ENCODE measurements at places on chromosomes 7 and 10.

DNA sequence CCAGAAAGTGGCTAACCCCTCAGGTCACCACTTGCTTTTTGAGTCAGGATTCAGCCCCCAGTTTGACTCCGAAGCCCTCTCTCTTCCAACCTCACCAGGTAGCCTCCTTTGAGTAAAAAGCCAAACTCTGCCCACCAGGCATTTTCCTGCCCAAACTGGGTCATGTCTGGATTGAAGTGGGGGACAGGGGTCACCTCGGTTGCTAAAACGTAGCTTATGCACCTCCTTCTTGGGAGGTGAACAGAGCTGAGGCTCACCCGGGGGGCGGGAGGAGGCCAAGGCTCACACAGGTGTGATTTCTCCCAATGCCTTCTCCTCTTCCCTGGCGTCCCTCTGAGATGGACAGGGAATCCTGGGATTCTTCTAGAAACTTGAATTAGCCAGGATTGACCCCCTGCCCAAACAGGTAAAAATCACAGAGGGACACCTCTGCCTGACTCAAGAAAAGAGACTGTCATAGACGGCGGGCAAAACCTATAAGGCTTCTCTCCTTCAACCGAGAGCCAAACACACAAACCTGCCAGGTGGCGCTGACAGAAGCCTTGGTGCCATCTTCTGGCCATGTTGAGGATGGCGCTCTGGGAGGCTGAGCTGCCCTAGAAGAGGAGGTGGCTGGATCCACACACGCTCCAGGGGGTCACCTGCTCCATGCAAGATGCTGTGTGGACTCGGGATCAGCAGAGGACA, 51.6 kb downstream of the PRLHR start:
- DNase-seq = no peak

- DNase-seq = no peak
These were observed 130.5 kb upstream of the CDK13 start for GRCh38 chr7:39819514-39819913.

DNA sequence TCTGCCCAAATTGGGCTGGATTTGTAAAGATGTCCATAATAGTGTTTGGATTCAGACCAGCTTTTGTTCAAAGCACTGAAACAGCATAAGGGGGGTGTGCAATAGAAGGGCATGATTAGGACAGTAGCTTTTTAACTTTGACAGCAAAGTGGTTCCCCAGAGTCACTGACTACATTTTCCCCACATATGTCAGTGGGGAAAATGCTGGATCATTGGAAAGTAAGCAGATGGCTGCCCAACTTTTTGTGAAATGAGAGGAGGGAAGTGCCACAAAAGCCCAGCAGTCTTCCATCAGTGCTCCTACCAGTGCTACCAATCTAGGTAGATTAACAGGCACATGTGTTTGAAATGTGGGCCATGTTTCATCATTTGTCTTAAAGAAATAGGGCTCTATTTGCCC, 162.8 kb downstream of the FZD1 start:
- no peak for DNase-seq

DNA sequence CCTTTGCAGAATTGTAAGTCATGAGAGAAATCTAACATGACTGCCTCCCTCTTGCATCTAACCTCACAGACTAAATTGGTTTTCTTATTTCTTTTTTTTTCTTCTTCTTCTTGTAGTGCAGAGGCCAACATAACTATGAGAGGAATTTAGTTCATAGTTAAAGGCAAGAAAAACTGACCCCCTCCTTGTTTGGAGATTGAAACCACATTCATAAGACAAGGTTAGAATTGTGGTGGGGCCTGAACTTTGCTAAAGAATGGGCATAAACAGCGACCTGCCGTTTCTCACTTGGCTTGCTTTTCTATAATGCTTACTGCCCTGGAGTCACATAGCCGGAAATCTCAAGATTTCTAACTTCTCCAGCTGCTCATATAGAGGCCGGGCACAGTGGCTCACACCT, 2.4 kb upstream of the POLM start:
- no peak for DNase-seq

GRCh38 chr10:14366760-14367159, 36.0 kb upstream of the FRMD4A start:
- DNase-seq = no peak

GRCh38 chr10:44805466-44806210, 105.5 kb upstream of the TMEM72 start:
- DNase-seq = no peak

GRCh38 chr10:62588116-62588515, 213.9 kb downstream of the ZNF365 start:
- no peak for DNase-seq

- no peak for DNase-seq
These were observed 16.5 kb upstream of the GPR37 start for GRCh38 chr7:124781907-124782734.

GRCh38 chr10:100998183-100998990, 1.2 kb upstream of the LZTS2 start:
- peak; percentile 90 for DNase-seq

DNA sequence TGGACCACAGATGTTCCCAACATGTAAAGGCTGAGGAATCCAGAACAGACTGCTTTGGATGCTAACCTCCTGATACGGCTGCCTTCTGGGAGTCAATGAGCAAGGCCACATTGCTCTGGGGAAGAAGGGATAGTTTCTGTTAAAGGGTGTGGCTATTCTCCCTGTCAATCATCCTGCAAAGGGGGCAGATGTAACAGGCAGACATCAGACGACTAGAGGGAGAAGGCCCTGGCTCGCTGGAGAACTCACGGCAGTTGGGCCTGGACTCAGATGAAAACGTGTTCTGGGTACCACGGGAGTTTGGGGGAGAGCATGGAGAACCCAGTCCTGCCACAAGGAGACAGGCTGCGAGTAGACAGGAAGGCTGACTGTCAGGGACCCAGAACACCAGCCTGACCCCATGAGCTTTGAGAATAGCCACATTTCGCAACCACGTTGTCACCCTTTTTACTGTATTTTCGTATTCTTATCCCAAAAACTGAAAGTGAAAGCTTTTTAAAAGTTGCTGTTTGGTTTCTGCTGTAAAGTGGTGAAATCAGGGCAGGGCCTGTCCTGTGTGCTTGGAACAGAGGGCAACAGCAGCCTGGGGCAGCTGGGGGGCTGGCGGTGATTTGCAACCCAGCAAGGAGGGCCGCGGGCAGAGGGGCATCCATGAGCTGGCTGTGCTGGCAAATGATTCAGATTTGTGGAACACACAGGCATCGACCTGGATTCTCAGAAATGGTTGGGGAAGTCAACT, 95.3 kb downstream of the MYOF start:
- no peak for DNase-seq

DNA sequence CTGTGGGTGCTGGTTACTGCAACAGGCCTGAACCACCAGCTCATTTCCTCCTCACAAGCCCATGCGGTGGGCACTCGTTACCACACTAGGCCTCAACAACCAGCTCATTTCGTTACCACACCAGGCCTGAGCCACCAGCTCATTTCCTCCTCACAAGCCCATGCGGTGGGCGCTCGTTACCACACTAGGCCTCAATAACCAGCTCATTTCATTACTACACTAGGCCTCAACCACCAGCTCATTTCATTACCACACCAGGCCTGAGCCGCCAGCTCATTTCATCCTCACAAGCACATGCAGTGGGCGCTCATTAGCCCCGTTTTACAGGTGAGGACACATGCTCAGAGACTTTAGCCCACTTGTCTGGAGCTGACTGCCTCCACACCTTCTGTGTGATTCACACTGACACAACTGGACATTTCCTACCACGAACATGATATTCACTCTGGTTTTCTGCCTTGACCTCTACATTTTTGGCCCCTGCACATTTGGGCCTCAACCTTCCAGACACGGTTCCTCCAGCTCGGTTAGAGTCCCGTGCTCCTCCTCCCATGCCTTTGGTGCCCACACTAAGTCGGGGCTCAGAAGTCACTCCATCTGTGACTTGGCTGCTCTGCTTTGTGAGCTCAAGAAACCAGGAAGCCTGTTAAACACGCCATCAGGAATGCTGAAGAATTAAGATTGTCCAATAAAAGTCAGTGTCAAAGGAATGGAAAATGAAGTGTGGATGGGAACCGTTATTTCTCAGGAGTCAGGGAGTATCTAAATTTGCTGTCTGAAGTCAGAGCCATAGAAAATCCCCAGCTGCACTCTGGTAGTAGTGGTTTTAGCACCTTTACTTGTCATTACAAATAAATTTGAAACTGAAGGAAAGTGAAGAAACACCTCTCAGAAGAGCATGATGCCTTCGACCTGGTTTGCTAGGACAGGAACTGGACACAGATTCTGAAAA, 55.8 kb upstream of the LANCL2 start:
- DNase-seq = no peak

DNA sequence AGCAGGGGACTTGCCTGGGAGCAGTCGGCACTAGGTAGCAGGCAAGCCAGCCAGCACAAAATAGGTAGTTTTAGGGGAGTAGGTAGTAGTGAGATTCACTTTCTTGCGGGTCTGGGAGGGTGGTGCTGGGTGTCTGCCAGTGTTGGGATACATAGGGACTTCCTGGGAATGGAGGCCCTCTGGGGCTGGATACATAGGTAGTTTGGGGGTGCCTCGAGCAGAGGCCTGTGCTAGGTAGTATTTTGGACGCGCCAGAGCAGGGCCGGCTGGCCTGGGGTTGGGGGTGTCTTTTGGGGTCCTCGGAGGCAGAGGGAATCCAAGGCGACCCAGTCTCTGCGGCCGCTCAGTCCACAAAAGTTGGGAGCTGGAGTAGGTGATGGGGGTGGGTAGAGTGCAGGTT, 2.0 kb upstream of the HOXA3 start:
- no peak for DNase-seq

DNA sequence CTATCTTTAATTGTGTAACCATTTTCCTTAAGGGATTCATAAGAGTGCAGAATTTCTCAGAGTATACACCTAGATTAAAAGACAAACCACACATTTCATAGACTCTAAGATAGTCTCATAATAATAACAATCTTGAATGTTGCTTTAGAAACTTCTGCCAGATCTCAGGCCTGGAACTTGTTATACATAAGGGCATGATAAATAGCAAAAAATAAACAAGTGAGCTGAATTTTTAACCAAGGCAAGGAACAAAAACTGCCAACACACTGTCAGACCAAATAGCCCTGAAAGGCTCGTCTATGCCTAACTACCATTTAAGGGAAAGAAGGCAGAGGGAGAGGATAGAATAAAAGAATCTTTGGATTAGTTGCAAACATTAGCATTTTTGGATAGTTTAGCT, 65.8 kb upstream of the SEMA3C start:
- DNase-seq = no peak

DNA sequence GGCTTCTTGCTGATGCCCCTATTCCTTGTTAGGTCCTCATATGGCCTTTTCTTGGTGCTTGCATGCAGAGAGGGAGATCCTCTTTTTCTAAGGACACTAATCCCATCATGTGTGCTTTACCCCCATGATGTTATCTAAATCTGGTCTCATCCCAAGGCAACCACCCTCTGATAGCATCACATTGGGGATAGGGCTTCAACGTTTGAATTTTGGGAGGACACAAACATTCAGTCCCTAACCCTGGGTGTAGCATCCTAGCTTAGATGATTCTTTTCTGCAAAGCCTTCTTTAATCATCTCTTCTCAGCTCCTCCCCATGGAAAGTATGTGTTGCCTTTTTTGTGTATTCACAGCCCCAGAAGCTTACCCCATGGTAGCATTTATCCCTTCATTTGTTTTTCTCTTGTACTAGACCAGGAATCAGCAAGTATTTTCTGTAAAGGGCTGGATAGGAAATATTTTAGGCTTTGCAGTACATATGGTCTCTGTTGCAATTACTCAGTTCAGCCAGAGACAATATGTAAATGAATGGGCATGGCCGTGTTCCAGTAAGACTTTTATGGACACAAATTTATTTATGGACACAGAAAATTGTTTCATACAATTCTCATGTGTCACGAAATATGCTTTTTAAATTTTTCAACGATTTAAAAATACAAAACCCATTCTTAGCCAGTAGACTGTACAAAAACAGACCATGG, 101.5 kb upstream of the CSTF2T start:
- no peak for DNase-seq

All from substantia nigra (tissue), 51 donors.